ENCODE measurements at places on chromosomes 7 and 10. TPM values are rescaled to one million over a fixed set of nuclear protein-coding genes. Genes with fewer than 3 reads are reported as not detected.

DNA sequence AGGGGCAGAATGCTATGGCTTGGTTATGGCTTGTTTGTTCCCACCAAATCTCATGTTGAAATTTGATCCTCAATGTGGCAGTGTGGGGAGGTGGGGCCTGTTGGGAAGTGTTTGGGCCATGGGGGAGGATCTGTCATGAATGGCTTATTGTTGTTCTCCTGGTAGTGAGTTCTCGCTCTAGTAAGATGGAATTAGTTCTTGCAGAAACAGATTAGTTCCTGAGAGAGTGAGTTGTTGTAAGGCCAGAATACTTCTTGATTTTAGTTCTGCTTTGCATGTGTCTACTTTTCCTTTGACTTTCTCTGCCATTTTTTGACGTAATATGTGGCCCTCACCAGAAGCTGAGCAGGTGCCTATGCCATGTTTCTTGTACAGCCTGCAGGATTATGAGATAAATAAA is 188.2 kb downstream of the KIF20B start:
- DNase-seq = no peak

Gene LIPJ
- 0.26 TPM for total RNA-seq

Gene OPALIN
- not detected for total RNA-seq

DNA sequence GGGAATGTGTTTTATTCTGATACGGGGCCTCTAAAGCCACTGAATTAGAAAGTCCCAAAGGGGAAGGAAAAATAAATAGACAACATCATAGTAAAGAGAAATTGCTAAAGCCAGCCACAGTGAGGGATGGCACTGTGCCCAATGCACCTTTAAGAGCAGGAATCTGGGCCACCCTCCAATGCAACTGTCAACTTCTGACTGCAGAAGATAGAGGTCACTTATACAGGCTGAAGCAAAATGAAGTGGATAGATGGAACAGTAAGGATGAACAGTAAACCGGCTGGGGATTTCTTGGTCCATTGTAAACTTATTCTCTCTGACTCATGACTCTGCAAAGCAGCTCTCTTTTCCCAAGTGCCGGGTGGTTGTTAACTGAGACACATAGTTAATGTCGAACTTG is 54.0 kb upstream of the KCNIP2 start:
- DNase-seq = no peak

GRCh38 chr7:65238785-65239184 is 134.9 kb upstream of the ZNF92 start:
- DNase-seq = no peak

All from urinary bladder (tissue), 4 donors.